ENCODE measurements at places on chromosomes 13 and 19.

- no peak for DNase-seq
Observed at GRCh38 chr19:42197375-42197817, 20.1 kb downstream of the DEDD2 start.

DNA sequence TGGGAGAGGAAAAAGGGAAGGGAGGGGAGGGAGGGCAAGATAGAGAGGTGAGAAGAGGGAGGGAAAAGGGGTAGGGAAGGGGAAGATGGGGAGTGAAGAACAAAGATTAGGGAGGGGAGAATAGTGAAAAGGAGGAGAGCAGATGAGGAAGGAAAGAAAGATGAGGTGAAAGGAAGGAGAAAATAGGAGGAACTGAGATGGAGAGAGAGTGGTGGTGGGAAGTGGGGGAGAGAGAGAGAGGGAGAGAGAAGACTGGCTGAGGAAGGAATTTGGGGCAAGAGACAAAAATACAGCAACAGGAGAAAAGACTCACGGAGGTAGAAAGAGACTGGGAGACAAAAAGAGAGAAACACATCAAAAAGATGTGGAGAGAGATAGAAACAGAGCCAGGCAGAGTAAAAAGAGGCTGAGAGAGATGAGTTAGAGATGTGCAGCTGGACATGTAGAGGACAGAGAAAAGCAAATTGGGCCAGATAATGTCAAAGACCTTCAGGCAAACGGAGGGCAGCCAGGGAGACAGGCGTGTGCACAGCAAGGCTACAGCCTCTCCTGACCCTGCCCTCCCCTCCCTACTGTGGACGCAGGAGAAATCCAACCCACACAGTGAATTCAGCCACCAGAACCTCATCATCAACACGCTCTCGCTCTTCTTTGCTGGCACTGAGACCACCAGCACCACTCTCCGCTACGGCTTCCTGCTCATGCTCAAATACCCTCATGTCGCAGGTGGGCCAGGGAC lies 49.4 kb upstream of the CYP2B6 start:
- DNase-seq: no peak

DNA sequence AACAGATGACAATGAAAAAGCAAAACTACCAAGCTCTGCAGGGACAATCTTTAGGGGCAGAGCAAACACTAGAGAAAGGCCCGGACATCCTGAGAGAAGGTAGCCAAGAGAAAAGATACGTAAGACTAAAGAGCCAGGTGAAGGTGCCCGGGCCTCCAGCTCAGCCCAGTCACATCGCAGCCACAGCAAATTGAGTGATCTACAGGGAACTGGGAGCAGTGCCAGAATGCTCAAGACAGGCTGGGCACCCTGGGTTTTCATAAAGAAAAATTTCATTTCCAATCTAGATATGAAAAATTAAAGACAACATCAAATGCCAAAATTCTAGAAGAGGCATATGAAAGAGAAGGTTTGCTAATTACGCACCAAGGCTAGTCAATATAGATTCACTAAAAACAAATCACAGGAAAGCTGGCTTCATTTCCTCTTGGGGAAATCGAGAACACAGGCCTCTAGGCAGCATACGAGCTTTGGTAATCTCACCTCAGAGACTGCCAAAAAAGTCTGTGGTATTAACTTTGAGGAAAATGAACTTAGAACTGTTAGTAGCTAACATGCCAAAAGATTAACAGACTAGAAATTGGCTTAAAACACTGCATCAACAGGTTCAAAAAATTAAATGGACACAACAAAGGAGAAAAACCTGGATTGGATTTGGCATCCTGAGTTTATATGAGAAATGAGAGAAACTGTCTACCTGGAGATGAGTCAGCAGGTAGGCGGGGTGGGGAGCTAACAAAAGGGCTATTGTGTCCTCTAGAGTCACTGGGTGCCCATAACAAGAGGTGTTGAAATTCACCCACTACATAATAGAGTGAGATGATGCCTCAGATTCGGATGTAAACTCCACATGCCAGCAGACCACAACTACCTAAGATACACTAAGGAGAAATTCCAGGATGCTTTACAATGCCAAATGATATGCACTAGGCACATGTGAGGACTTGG lies 6.6 kb downstream of the ANKRD10 start:
- DNase-seq: peak; percentile 24

DNA sequence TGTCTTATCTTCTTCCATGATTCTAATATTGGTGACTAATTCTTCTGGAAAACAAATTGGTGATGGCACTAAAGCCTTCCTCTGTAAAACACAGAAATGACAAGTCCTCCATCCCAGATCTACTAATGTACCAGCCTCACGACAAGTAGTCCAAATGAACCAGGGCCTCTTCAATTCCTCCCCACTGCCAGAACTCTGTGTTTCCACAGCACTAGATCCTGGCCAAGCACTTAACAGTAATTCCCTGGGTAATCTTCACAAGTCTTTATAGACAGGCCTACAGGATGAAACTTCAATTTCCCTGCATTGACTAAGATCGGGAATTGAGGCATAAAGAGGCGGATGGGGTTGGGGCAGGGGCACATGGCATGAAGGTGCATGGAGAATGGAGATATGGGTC lies 52.7 kb downstream of the SIAH3 start:
- DNase-seq: no peak

DNA sequence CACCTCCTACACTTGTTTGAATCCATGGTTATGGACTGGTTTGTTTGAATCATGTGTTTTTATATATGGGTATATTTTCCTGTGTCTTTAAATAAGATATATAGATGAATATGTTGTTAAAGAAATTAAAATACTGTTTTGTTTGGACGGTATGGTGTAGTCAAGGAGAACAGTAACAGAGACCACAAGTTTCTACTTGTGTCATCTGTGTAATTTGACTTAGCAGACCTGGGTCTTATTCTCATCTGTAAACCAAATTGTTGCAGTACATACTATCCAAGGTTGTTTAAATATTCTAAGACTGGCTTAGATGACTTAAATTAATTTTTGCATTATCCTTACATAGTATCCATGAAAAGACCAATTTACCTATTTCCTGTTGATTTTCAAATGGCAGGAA lies 361.1 kb upstream of the SLITRK1 start:
- no peak for DNase-seq

DNA sequence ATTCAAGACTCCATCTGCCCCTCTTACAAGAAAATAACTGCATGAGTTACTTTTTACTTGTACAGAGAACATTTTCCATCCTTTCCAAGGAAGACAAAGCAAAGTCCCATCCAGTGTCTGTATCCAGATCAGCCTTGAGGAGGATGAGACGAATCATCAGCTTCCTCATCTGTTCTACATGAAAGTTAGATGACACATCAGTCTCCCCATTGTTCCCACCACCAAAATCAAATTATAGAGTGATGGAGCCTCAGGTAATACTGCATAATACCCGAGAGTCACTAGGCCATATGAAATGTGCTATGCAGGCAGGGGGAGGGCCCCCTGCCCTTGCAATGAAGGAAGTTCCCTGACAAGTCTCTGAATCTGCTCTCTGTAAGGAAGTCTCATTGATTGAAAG lies 1244.6 kb upstream of the SLC10A2 start:
- DNase-seq: no peak

DNA sequence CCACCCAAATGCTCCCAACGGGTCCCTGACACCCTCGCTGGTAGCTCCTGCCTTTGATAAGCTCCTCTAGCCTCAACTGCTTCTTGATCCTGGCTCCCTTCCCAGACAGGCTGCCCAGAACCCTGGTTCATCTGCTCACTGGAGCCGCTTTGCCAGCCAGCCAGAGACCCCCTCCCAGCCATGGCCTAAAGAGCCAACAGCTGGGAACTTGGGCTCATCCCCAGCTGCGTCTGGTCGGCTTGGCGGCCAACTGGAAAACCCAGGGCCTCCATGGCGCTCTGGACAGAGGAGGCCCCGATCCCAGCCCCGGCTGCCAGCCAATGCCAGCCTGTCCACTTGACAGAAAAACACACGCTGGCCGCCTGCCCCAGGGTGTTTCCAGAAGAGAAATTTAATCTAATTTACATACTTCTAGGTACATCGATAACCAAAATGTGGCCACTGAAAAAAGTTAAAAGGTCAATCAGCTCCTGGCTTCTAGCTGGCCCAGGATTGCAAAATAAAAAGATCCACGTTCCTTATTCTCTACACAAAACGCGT lies 3.0 kb upstream of the AKAP8L start:
- peak; percentile 63 for DNase-seq

Data from cerebellum (tissue), 4 donors.